ENCODE measurements at places on chromosomes 5 and 9. TPM values are rescaled to one million over a fixed set of nuclear protein-coding genes. Genes with fewer than 3 reads are reported as not detected.

DNA sequence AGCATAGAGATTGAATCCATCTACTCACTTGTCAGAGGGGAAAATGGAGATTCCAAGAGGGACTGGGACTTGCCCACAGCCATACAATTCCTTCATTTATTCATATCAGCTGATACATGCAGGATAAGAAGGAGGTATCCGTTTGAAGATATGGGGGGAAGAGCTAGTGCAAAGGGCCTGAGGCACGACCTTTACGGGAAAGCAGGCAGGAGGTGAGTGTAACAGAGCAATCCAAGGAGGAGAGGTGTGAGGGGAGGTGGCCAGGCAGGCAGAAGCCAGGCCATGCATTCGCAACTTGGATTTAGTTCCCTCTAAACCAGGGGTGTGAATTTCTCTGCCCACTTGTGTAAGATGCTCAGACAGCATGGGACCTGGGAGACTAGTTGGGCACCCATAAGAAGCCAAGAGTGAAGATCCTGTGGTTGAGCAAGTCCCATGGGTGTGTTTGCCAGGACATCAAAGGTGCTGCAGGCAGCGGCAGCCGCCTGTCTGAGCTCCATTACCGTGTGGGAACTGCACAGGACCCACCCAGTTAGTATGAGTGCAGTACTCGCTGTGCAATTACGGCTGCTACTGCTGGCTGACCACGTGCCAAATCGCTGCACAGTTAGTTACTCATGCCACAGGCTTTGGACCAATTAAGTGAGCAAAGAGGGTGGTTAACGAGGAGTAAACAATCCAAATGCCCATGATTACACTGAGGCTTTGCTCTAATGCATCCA lies 31.4 kb upstream of the FAT2 start:
- DNase-seq: no peak

GRCh38 chr5:45113726-45114125 lies 305.0 kb downstream of the MRPS30 start:
- no peak for DNase-seq

DNA sequence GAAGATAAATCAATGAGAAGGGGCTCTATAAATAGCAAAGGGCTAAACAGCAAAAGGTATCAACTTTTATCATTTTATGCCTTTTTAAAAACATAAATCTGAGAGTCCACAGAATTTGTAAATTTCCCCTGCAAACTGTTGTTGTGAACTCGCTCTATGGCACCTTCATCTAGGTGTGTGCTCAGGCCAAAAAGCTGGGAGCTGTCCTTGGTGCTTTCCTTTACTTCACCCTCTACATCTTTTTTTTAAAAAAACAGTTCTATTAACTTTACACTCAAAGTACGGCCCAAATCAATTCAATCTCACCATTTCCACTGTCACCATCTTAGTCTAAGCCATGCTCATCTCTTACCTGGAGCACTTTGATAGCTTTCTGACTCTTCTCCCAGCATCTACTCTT lies 108.2 kb upstream of the GPR151 start:
- no peak for DNase-seq

DNA sequence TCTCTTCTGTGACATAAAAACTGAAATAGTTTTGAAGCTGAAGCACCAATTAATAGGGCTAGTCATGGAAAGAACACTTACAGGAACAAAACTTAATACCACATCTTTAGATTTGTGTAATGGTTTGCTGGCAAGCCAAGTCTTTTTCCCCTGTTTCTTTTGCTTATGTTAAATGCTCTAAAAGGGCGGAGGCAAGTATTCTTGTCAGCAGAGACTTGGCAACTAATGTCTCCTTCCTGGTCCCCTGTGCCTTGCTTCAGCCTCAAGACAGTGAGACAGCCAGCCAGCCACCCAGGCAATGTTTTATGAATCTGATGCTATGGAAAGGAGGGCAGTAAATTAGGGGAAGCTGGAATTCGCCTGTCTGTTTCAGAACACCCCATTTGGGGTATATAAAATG lies 45.7 kb downstream of the PRRC1 start:
- DNase-seq: no peak

GRCh38 chr9:100087218-100087617 lies 11.6 kb downstream of the ERP44 start:
- no peak for DNase-seq

DNA sequence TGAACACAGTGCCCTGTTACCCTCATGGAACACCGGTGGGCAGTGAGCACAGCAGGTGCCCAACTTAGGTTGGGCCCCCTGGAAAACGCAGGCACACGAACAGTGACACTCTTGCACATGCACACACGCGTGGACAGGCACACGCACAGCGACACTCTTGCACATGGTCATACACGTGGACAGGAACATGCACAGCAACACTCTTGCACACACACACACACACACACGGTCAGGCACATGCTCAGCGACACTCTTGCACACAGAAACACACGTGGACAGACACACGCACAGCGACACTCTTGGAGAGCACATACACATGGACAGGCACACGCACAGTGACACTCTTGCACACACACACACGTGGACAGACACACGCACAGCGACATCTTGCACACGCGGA lies 559.4 kb upstream of the ADAMTS16 start:
- no peak for DNase-seq

GRCh38 chr9:95131023-95131943 lies 186.2 kb downstream of the FANCC start:
- peak; percentile 45 for DNase-seq

GRCh38 chr5:54601411-54602230 lies 84.1 kb downstream of the SNX18 start:
- no peak for DNase-seq

DNA sequence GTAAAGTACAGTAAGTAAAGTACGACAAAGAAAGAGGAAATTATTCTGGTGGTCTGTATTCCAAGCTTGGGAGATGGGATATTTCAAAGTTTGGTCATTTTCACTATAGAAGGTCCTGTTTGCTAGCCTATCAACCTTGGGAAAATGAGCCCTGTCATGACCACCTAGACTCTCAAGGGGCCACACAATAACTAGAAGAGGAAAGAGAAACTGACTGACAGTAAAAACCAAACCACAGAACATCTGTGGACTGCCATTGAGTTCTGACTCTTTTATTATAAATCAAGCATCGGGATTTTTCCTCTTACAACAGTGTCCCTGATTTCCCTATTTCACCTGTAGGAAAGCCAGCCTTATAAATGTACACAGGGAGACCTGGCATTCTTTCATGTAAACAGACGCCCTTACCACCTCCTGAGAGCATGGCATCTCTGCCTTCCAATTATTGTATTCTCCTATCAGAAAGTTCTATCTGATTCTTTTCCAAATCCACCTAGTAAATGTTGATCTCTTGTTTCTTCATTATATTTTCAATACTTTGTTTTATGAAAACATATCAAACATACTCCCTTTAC lies 80.0 kb downstream of the ZNF622 start:
- no peak for DNase-seq

DNA sequence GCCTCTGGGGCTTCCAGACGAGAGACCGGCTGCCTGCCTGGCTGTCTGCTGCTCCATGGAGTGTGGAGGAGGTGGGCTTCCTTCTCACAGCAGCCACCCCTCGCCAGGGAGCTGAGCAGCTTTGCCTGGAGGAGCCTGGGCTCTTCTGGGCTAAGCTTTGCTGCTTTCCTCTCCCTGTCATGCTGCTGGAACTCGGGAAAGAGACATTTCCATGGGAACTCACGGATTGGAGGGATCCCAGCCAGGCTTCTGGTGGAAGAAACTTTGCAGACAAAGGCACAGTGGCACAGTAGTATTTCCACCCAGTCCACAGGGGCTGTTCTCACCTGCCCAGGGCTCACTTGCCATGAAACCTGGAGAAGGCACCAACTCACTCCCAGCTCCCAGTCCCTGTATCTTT lies 5.6 kb upstream of the NTNG2 start:
- DNase-seq: no peak

DNA sequence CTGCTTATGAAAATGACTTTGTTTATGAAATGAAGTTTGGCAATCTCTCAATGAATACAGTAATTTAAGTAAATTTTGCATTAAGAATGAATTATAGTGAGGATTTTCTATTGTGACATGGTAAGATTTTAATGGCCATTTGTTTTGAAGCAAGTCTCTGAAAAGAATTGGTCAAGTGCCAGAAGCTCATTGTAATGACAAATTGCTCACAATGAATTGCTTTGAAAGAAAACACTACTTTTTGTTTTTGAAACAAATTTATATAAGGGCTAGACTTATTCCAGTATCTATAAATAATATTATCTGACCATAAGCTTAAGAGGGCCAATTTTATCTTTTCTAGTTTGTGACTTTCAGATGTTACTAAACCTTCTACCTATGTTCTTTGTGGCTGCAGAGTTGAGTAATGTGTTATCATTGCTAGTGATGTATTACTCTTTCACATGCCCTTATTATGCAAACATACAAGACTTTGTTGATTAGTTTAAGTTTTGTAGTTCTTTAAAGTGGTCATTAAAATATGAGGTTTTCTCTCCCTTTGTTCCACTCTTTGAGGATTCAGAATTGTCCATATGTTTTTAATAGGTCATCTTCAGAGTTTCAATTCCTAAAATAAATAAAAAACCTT lies 93.0 kb upstream of the ZNF608 start:
- DNase-seq: no peak

GRCh38 chr5:100760688-100761087 lies 142.4 kb downstream of the ST8SIA4 start:
- DNase-seq: no peak

GRCh38 chr9:75046725-75047345 lies 18.7 kb upstream of the CARNMT1 start:
- no peak for DNase-seq

DNA sequence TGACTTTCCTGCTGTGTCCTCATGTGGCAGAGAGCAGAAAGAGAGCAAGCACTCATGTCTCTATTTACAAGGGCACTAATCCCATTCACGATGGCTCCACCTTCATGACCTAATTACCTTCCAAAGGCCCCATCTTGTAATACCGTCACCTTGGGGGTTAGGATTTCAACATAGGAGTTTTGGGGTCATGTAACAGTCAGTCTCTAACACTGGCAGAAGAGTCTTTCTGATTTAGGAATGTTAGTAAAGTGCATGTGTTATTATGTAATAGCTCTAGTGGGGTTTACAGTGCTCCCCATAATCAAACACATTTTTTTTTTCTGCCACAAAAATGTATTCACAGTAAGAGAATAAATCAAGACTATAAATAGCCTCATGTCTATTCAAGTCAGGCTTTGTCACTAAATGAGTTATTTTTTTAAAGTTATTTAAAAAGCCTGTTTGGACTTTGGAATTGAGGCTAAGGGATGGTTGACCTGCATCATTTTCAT lies 19.1 kb downstream of the GALNT10 start:
- no peak for DNase-seq

GRCh38 chr9:21294364-21294774 lies 10.7 kb downstream of the IFNA5 start:
- peak; percentile 80 for DNase-seq

GRCh38 chr5:147567917-147568598 lies 58.2 kb upstream of the DPYSL3 start:
- peak; percentile 57 for DNase-seq

DNA sequence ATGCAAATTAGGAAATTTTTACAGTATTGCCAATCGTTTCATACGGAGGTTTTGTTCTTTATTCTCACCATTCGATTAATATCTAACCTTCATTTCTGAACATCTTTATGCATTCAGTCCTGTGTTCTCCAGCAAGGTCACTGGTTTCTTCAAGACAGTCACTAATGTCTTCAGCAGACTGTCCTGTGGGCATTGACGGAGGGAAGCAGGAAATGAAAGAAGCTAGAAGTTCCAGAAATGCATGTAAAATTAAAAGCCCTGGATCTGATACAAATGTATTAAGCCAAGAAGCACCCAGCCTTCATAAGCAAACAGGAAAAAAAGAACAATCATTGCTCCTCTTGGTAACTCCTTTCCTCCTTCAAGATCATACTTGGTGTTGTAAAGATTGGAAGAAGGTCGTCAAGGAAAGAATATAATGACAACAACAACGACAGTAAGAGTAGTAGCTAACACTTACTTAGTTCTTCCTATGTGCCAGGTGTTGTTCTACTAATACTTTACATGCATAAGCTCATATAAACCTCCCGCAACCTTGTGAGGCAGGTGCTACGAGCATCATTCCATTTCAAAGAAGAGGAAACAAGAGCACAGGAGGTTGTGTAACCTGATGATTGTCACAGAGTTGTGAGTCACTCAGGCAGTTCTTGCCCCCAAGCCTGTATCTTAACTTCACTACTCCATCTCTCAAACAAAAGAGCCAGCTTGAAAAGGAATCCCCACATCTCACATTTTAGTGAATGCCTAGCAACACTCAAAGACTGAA lies 59.9 kb upstream of the CER1 start:
- DNase-seq: no peak

Gene RNF130
- 92.1 TPM for total RNA-seq

Gene RANBP17
- 5.5 TPM for total RNA-seq

Gene ORM2
- not detected for total RNA-seq

Gene SMC2
- total RNA-seq: 17.7 TPM

Gene TMEFF1
- not detected for total RNA-seq
